Stimulated activated CD4-positive, alpha-beta T cell treated with anti-CD3 and anti-CD28 coated beads, Interleukin-1b, Interleukin-23, amount 100 ng/mL, for 4 hours (primary cell): ENCODE measurements at places on chromosomes 3 and 15.
A peak's percentile ranks its signal among the peaks of the same experiment; 100 is the strongest.

DNA sequence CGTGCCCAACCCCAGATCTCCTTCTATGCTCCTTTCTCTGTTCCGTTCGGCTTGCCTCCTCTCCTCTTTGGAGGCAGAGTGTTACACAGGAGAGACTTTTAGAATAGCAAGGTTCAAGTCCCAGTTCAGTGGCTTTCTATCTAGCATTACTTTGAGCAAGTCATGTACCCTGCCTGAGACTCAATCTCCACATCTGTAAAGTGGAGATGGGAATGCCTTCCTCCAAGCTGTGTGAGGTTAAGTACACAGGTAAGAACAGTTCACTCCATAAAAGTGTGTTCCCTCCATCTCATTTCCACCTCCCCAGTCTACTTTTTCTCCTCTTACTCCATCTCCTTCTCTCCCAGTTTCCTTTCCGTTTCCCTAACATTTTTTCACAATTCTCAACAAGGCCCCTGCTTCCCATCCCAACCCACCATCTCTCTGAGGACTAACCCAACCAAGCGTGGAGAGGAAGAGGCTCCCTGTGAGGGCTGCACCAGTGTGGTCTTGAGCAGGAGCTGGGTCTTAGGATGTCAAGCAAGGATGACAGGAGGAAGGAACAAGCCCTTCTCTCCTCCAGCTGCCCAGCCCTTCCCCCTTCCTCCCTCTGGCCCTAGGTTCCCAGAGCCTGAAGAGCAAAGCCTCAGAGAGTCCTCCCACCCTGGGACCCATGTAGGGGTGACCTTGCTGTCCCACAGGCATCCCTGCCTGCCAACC lies 6.4 kb downstream of the ATP8B4 start:
- DNase-seq = no peak

DNA sequence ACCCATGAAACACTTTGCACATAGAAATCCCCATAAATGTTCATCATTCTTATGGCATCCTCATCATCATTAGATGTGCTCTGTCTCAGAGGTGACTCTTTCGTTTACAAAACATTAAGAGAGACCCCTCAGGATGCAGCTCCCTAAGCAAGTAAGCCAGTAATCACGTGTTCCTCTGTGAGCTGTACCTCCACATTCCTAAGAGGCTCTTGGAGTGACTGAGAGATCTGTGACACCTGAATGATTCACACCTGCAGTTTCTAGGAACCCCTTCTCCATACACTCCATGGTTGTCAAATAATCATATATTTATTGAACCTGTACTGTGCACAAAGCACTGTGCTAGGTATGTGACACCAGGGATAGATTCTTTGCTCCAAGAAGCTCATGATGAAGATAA lies 602.4 kb downstream of the UNC13C start:
- no peak for DNase-seq

GRCh38 chr15:73105064-73105463 lies 52.8 kb downstream of the NEO1 start:
- DNase-seq = no peak

- no peak for DNase-seq
Observed at GRCh38 chr3:152638214-152638613, 196.7 kb upstream of the P2RY1 start.

DNA sequence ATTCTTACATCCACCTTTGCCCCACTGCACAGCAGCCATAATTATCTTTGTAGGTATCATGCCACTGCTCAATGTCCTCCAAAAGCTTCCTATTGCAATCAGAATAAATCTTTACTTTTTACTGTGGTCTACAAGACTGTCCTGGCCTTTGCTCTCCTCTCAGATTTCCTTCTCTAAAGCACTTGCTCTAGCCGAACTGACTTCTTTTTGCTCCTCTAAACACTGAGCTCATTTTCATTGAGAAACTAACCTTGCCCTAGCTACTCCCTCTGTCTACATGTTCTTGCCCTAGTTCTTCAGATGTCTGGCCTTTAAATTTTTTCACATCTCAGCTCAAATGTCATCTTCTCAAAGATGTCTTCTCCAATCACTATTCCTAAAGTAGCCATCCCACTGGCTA lies 342.8 kb downstream of the TBC1D5 start:
- no peak for DNase-seq

- no peak for DNase-seq
Observed at GRCh38 chr15:99416191-99417188, 149.3 kb upstream of the MEF2A start.

- peak; percentile 16 for DNase-seq
Observed at GRCh38 chr3:47475029-47475569, 642 bp downstream of the SCAP start.

GRCh38 chr3:10994306-10994705 lies 1.8 kb downstream of the SLC6A1 start:
- no peak for DNase-seq

- no peak for DNase-seq
Observed at GRCh38 chr15:99435113-99435695, 130.6 kb upstream of the MEF2A start.

DNA sequence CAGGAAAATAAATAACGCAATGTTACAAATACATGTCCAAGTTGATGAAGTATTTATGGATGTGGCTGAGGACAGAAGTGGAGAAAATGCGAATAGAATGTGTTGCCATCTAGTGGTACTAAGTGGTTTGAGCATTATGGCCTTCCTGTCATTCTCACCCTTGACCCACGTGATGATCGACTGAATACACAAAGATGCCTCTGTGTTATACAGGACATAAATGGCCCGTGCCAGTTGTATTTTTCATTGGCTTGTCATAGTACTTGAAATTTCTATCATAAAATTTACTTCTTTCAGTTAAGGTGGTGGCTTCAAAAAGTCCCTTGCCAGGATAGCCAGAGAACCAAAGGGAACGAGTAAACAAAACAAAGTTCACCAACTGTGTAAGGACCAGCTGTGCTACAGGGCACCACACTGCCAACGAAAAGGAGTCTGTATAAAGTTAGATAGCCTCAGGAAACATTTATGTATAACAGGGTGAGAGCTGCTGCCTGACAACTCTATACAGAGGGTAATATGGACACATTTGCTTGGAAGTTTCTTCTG lies 103.7 kb downstream of the MYH15 start:
- DNase-seq = no peak

GRCh38 chr15:40754574-40754882 lies 526 bp downstream of the RMDN3 start:
- DNase-seq = no peak

DNA sequence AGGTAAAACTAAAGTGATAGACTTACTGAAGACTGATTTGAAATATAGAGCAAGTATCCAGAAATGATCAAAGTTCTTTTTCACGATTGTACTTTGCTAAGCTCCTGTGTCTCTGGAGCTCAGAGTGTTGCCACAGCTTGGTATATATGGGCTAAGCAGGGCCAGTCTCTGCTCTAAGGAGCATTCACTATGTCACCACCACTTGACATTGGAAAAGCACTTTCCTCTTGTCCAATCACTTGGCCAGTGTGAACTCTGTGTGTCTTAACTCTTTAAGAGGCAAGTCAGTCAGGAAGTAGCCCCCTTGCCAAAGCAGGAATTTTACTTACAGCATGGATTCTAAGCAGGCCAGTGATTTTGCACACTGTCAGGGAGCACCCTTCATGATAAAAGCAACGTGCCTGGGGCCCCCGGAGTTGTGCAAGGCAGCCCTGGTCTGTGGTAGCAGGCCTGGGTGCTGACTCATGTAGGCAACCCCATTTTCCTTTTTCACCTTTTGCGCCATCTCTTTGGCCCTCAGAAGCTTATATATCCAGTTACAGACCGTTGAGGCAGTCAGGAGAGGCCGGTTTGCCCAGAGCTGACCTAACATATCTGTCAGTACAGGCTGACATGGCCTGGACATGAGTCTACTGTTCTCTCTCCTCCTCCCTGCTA lies 73.0 kb downstream of the HCN4 start:
- DNase-seq = no peak

- no peak for DNase-seq
Observed at GRCh38 chr3:145817870-145818483, 343.0 kb downstream of the PLOD2 start.

DNA sequence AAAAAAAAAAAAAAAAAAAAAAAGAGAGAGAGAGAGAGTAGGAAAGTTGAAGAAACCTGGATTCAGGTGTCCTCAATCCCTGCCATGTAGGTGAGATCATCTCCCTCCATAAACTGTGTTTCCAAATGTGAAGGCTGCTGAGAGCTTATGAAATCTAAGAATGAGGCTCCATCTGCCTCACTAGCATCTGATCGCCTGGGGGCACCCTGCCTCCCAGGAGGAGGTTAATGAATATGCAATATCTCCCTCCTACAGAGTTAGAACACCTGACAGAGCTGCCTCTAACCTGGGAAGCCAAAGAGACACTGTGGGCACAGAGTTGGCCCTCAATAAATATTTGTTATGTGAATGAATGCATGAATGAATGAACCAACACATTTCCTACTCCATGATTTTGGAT lies 23.8 kb upstream of the ZNF148 start:
- no peak for DNase-seq

GRCh38 chr3:71495708-71496472 lies 87.6 kb downstream of the FOXP1 start:
- no peak for DNase-seq
